ENCODE measurements at places on chromosomes 1 and 21. TPM values are rescaled to one million over a fixed set of nuclear protein-coding genes. Genes with fewer than 3 reads are reported as not detected.

The CCDC181 gene
- 0.85 TPM for total RNA-seq

The CRNN gene
- not detected for total RNA-seq

The HSD17B7 gene
- total RNA-seq: 19.5 TPM

The SPRR5 gene
- not detected for total RNA-seq

The PLXNA2 gene
- total RNA-seq: 18.3 TPM

The ZNF695 gene
- total RNA-seq: 0.79 TPM

The PRR9 gene
- 0.23 TPM for total RNA-seq

The SYT14 gene
- total RNA-seq: 9.1 TPM

The CR1 gene
- not detected for total RNA-seq

The CCDC30 gene
- total RNA-seq: 1.4 TPM

The GPR37L1 gene
- total RNA-seq: not detected

The CD52 gene
- total RNA-seq: not detected

The TRIM46 gene
- total RNA-seq: 5.2 TPM

The CLCA4 gene
- not detected for total RNA-seq

The DYNLT5 gene
- total RNA-seq: 0.65 TPM

The CELA2A gene
- not detected for total RNA-seq

The GSTM3 gene
- total RNA-seq: 27.5 TPM

The HAO2 gene
- total RNA-seq: not detected

The PYGO2 gene
- 11.1 TPM for total RNA-seq

The MPL gene
- total RNA-seq: not detected

The SLAMF9 gene
- 0.59 TPM for total RNA-seq

The SNX7 gene
- 29.2 TPM for total RNA-seq

The ACTN2 gene
- total RNA-seq: 1.0 TPM

The ADGRL2 gene
- 378 TPM for total RNA-seq

The PLA2G2A gene
- total RNA-seq: not detected

The APCS gene
- not detected for total RNA-seq

The S100A9 gene
- not detected for total RNA-seq

The FCRLB gene
- total RNA-seq: 1.6 TPM

The RHCE gene
- 1.0 TPM for total RNA-seq

The ZBTB48 gene
- 13.0 TPM for total RNA-seq

The CTBS gene
- 22.9 TPM for total RNA-seq

The PTGS2 gene
- 59.8 TPM for total RNA-seq

The LRRC53 gene
- total RNA-seq: not detected

The SLC2A1 gene
- total RNA-seq: 264 TPM

The AK5 gene
- 37.0 TPM for total RNA-seq

The PERM1 gene
- total RNA-seq: 1.5 TPM

The DMRTA2 gene
- 0.46 TPM for total RNA-seq

The KCNK1 gene
- 9.2 TPM for total RNA-seq

The NTRK1 gene
- 0.07 TPM for total RNA-seq

The PDE4B gene
- total RNA-seq: 34.4 TPM
